ENCODE measurements at places on chromosomes 12 and 14. TPM values are rescaled to one million over a fixed set of nuclear protein-coding genes. Genes with fewer than 3 reads are reported as not detected.

DNA sequence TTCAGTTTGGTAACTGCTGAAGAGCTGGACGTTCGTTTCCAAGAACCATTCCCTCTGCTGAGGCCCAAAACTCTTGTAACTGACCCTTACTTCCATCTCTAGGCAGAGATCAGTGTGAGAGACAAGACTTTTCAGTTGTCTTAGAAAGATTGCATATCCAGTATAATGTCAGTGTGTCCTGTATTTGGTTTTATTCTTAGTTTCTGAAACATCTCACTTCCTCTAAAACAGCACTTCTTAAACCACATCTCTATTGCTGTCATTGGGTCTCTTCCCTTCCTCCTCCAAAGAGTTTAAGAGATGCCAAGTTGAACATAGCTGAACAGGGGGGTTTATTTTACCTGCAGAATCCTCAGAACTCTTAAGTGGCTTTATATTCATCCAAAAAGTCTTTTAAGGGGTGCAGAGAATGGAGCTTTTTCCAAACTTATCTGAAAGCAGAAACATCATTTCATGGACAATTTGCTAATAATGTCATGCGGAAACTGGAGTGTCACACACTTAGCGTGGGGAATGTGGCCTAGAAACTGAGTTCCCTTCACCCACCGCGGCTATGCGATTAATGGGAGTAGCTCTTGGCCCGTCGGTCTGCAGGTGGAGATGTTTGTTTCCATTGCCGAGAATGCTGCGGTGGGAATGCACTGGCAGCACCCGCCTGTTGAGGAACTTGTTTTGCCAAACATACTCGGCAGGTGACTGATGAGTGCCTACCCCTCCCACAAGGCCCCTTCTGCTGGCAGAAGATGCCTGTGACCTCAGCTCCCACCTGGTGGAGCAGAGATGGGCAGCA lies 148.2 kb downstream of the ADGRD1 start:
- peak; percentile 39 for DNase-seq

GRCh38 chr14:100393906-100394732 lies 71.0 kb downstream of the SLC25A47 start:
- DNase-seq = no peak

The SLC25A21 gene
- not detected for total RNA-seq

DNA sequence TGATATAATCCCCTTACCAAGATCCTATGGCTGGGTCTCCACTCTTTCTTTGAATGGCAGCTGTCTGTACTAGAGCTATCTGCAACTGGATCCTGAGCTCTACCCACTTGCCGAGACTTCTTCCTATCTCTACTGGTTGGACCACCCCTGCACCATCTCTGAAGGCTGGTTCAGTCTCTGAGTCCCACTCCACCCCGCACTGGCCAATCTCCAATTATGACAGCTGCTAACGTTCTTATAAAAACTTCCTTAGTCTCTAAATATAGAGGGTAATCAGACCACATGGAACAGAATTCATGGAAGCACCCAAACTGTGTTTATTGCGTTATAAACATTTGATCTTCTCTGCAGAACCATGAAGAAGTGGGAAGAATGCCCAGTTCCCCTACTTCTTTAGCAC lies 186.6 kb upstream of the EEA1 start:
- no peak for DNase-seq

- DNase-seq = peak; percentile 77
Measured at GRCh38 chr14:103562429-103563225, at the start of the genes BAG5 and COA8. Gene BAG5, minus strand, starts transcription at chr14:103562657. Its CDS starts 1,493 bp downstream, at chr14:103561164. Gene COA8, plus strand, starts transcription at chr14:103562960. Its CDS starts 42 bp downstream, at chr14:103563002.

DNA sequence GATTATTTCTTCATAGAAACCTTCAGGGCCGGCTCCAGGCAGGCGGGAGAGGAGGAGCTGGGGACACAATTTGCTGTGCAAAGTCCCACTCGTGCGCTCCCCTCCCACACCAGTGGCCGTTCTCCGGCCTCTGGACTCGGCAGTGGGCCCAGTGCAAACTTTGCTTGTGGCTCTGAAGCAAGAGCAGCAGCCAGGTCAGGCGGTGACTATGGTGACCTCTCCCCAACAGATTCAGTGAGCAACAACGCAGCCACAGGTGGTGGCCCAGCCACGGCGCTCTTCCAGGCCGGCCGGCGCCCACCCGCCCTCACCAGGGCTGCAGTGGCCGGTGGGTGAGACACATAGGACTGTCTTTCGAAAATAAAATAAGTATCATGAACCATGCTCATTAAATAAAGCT lies 29.5 kb downstream of the VPS37B start:
- no peak for DNase-seq

GRCh38 chr14:61320806-61321384 lies 484 bp upstream of the PRKCH start:
- DNase-seq = no peak

DNA sequence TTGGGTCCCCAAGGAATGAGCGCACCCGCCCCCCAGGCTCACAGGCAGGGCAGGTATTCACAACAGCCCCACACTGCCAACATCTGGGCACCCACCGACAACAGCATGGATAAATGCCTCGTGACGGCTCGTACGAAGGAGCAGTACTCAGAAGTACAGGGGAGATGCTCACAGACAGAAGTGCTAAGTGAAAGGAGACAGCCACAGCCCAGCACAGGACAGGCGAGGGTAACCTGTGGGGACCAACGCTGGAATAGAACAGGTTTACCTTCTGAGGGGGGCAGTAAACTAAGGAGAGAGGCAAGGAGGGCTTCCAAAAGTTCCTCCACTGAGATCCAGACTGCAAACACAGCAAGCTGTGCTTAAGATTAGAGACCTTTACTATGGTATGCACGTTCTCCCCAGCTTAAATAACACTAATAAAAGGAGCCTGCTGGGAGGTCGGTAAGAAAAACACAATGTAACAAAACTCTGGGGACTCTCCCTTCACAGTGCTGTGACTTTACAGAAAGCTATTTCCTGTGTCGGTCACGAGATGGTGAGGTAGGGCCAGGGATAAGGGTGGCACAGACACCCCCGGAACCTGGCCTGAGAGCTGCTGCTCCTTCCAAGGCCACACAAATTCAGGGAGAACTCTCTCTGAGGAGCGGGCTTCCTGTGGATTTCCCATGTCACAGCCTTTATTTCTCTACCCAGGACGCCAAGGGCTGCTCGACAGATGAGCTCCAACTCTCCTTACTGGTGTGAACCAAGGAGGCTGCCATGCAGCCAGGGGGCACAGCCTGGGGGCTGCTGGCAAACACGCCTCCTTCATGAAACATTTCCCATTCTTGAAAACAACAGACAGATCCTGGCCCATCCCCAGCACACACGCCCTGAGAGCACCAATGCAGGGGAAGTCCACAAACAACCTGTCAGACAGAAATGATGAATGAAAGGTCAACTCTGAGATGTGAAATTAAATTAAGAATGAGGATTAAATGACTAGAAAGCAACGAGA lies 26.3 kb downstream of the SLC15A4 start:
- no peak for DNase-seq

The POTEM gene
- total RNA-seq = not detected

The OTUB2 gene
- 4.9 TPM for total RNA-seq

DNA sequence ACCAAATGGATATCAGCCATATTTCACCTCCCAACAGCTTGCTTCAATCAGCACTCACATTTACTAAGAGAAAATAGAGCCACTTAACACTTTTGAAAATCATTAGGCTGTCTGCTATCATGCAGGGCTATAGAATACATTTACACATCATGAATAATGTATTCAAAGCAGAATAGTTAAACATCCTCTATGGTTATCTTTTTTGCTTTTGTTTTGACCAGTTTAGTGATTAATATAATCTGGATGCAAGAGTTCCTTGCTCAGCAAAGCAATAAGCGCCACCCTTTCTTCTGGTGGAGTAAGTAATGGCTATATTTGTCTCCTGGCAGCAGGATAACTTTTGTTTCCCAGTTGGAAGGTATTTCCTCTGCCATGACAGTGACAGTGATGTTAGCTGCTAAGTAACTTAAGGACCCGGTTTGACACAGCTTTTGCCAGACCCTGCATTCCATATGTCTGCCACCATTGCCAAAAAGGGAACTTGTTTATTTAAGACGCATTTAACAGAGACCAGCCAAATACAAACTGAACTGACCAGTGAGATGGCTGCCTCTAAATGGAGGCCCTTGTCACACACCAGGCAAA lies 70.3 kb upstream of the NR2C1 start:
- no peak for DNase-seq

The GPRC5D gene
- 1.3 TPM for total RNA-seq

- DNase-seq = no peak
Measured at GRCh38 chr14:58882577-58883018, 244.8 kb downstream of the DACT1 start.

DNA sequence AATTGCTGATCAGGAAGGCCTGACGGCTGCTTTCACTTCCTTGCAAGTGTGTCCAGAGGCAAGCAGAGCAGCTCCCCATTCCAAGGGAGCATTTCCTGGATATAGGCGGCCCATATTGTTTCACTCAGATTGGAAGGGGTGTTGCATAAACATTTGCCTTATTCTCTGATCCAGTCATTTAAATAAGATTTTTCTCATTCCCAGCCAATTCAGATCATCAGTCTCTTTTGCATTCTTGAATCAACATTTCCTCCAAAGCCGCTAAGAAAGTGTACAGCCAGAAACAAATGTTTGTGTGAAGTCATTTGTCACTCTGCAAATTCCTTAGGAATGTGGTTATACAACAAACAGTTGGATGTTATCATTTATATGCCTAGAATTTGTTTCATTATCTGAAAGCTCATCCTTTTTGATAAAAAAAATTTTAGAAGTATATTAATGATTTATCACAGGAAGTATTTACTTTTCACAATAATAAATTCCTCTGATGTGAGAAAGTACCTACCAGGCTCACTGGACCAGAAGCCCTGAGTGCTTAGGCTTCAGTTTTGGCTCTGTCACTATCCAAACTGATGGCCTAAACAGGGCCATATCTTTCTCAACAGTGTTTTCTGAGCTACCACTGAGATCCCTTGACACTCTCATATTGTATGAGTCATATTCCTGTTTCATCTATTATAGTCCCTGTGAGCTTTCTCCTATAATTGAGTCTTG lies 379.6 kb downstream of the CCDC91 start:
- no peak for DNase-seq

The KRT74 gene
- total RNA-seq = not detected

- DNase-seq = no peak
Measured at GRCh38 chr14:32358781-32359180, 29.7 kb downstream of the AKAP6 start.

DNA sequence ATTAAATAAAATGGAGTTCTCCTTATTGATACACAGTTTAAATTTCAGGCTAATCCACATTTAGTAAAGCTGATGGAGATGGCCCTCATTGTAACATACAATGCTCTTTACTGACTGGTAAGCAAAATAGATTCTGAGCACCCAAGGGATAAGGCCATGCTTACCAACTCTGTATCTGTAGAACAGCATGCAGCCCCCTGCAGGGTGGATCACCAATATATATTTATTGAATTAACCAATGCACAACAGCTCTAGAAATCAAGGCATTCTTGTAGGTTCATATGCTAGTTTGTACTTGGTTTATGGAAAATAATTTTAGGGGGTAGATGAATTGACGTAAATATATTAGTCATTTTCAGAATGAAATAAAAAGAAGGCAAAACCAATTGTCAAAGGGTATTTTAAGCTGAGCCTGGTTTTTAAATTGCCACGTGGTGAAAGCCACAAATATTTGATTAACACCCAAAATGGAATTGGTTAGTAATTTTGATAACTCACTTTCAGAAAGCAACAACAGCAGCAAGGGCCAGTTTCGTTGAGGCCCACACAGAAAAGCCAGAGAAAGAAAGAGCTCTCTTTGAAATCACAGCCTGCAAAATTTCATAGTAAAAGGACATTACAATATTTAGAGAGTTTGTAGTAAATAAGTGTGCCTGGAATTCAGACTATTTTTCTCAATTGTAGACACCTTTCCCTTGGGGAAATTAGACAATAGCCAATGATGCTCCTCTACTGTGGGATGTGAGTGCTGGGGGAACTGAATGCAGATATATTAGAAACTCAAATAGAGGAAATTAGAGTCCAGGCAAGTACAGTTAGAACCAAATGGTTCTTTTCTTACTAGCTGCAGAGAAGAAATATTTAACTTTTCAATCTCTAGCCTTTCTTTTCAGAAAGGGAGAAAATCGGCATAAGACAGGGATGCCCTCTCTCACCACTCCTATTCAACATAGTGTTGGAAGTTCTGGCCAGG lies 216.2 kb upstream of the ABCD2 start:
- no peak for DNase-seq

- DNase-seq = no peak
Measured at GRCh38 chr14:104184506-104184905, 46.1 kb downstream of the KIF26A start.

DNA sequence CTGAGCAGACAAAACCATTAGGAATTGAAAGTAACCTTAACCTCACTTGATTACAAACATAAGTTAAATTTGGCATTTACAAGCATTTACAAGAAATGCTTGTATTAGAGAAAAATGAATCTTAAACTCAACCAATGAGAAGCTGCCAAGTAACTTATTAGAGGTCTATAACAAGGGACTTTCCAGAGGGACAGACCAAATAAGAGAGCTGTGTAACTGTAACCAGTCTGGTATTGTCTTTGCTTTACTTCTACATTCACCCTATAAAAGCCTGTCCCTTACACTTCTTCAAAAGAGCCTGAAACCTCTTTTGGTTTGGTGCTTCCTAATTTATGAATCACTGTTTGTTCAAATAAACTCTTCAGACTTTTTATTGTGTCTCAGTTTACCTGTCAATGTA lies 450.0 kb upstream of the FAR2 start:
- DNase-seq = no peak

- no peak for DNase-seq
Measured at GRCh38 chr14:68089146-68089731, 269.7 kb downstream of the RAD51B start.

The HOXC6 gene
- total RNA-seq = 0.70 TPM

The PKP2 gene
- total RNA-seq = 103 TPM

GRCh38 chr12:130401703-130402102 lies 64.0 kb downstream of the PIWIL1 start:
- DNase-seq = no peak

The PGF gene
- 9.6 TPM for total RNA-seq
